ENCODE measurements at places on chromosomes 4 and X. TPM values are rescaled to one million over a fixed set of nuclear protein-coding genes. Genes with fewer than 3 reads are reported as not detected.

Gene IRS4
- not detected for total RNA-seq

- no peak overlapping the region for H3K4me3 ChIP-seq
- no peak for DNase-seq
- no peaks in the 10 kb centered on the region for H3K27me3 ChIP-seq
- no peaks in the 10 kb centered on the region for H3K4me1 ChIP-seq
- no peaks in the 10 kb centered on the region for H3K36me3 ChIP-seq
Measured at GRCh38 chr4:114041117-114041475, 61.6 kb upstream of the ARSJ start.

DNA sequence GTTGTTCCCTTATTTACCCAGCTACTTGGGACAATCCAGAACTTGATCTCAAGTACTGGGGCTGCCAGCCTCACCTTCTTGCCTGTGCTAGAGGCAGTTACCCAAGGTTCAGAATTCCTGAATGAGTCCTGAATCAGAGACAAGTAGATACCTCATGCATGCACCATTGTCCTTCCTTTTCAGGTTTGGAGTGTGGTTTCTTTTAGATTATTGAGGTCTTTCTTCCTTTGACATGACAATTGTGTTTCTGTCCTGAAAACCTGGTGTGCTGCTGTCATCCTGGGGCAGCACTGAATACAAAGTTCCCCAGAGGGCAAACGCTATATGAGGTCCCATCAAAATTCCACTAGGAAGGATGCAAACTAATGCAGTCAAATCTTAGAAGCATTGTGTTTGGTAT lies 3.5 kb downstream of the CXCL2 start:
- no peaks in the 10 kb centered on the region for H3K36me3 ChIP-seq
- peaks cover 27% of the 10 kb centered on the region for H3K4me1 ChIP-seq
- H3K27ac ChIP-seq, result no peak overlapping the region
- no peak for DNase-seq

Gene TMEM47
- total RNA-seq, result 63.7 TPM

GRCh38 chr4:140237616-140238350 lies 83.8 kb upstream of the MAML3 start:
- DNase-seq, result no peak
- peak overlapping the region; percentile 94 for H3K27ac ChIP-seq
- H3K36me3 ChIP-seq, result no peaks in the 10 kb centered on the region
- H3K4me1 ChIP-seq, result peaks cover 36% of the 10 kb centered on the region
- peak overlapping the region; percentile 58 for H3K4me3 ChIP-seq

Gene KLHL4
- 2.0 TPM for total RNA-seq

Gene FAM200B
- 31.8 TPM for total RNA-seq

- peaks cover 24% of the 10 kb centered on the region for H3K4me1 ChIP-seq
- peaks cover 1% of the 10 kb centered on the region for H3K36me3 ChIP-seq
- no peaks in the 10 kb centered on the region for H3K27me3 ChIP-seq
- H3K27ac ChIP-seq, result peak overlapping the region; percentile 92
- no peak for DNase-seq
- H3K4me3 ChIP-seq, result peak overlapping the region; percentile 82
Measured at GRCh38 chr4:2009651-2010233, 968 bp upstream of the NELFA start.

GRCh38 chrX:99271641-99272040 lies 1138.4 kb downstream of the PCDH19 start:
- no peak overlapping the region for H3K4me3 ChIP-seq
- no peaks in the 10 kb centered on the region for H3K4me1 ChIP-seq
- no peak for DNase-seq
- H3K36me3 ChIP-seq, result no peaks in the 10 kb centered on the region

DNA sequence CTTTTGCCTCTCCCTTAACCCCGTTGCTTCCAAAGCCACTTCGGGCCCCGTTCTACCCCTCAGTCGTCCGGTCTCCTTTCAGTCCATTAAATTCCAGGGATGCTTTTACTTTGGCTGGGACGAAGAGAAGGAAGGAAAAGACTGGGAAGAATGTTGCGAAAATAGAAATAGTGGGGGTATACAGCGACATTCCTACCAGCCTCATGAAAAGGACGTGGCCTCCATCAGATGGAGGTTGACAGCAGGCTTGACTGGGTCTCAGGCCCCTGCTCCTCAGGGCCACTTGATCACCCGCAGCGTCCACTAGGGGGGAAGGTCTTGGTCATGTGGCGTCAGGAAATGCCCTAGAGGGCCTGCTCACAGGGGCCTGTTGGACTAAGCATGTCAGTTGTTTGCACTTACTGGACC lies 657 bp upstream of the ANKRD50 start:
- H3K4me1 ChIP-seq, result peaks cover 36% of the 10 kb centered on the region
- H3K36me3 ChIP-seq, result no peaks in the 10 kb centered on the region

Gene AKAP4
- not detected for total RNA-seq

DNA sequence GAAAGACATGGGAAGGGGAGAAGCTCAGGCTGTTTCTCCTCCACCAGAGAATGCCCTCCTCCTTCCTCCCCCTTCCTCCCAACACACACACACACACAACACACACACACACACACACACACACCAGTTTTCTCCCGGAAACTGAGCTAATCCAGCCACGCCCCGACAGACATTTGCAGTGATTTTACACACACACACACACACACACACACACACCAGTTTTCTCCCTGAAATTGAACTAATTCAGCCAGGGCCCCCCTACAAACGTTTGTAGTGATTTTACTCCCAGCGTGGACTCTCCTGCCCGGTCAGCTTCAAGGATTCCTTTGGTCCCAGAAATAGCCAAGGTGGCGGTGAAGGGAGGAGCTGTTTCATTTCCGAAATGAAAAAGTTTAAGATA lies 32.9 kb upstream of the STX18 start:
- H3K4me3 ChIP-seq, result peak overlapping the region; percentile 72
- H3K36me3 ChIP-seq, result peaks cover 3% of the 10 kb centered on the region
- H3K27me3 ChIP-seq, result no peaks in the 10 kb centered on the region
- DNase-seq, result no peak

- no peak overlapping the region for H3K4me3 ChIP-seq
- DNase-seq, result no peak
- H3K27me3 ChIP-seq, result no peaks in the 10 kb centered on the region
- peak overlapping the region; percentile 22 for H3K27ac ChIP-seq
Measured at GRCh38 chr4:109472343-109472761, 38.7 kb downstream of the SEC24B start.

Gene SPATA4
- total RNA-seq, result not detected

GRCh38 chr4:25020236-25020635 lies 10.5 kb downstream of the LGI2 start:
- H3K27ac ChIP-seq, result no peak overlapping the region
- no peak for DNase-seq
- peaks cover 24% of the 10 kb centered on the region for H3K27me3 ChIP-seq
- H3K36me3 ChIP-seq, result no peaks in the 10 kb centered on the region
- no peaks in the 10 kb centered on the region for H3K4me1 ChIP-seq

- no peak for DNase-seq
- no peak overlapping the region for H3K4me3 ChIP-seq
- H3K27ac ChIP-seq, result no peak overlapping the region
- H3K27me3 ChIP-seq, result no peaks in the 10 kb centered on the region
- no peaks in the 10 kb centered on the region for H3K36me3 ChIP-seq
Measured at GRCh38 chrX:155747520-155747919, 133.6 kb upstream of the VAMP7 start.

Gene RHOXF2
- not detected for total RNA-seq

Gene ZAR1
- not detected for total RNA-seq

GRCh38 chr4:2489841-2490552 lies 21.1 kb downstream of the RNF4 start:
- H3K4me1 ChIP-seq, result peaks cover 33% of the 10 kb centered on the region
- H3K36me3 ChIP-seq, result peaks cover 24% of the 10 kb centered on the region
- no peak for DNase-seq
- no peaks in the 10 kb centered on the region for H3K27me3 ChIP-seq
- H3K4me3 ChIP-seq, result no peak overlapping the region

- no peak overlapping the region for H3K4me3 ChIP-seq
- H3K27ac ChIP-seq, result no peak overlapping the region
- no peaks in the 10 kb centered on the region for H3K27me3 ChIP-seq
Measured at GRCh38 chr4:1716065-1716945, 4.2 kb upstream of the SLBP start.

Measured in chondrocyte (in vitro differentiated cells).